HFFc6 (cell line): ENCODE measurements at places on chromosomes 7 and 10. TPM values are rescaled to one million over a fixed set of nuclear protein-coding genes. Genes with fewer than 3 reads are reported as not detected.
A peak's percentile ranks its signal among the peaks of the same experiment; 100 is the strongest.

The CLEC2L gene
- not detected in 3 replicates for total RNA-seq

The LGI1 gene
- not detected in 2 replicates for total RNA-seq

The CSGALNACT2 gene
- 18.1 to 19.2 TPM (median 18.5 TPM) in 3 replicates for total RNA-seq

The NEUROD6 gene
- not detected in 2 replicates for total RNA-seq

The PPP3CB gene
- 48.6 and 57.0 TPM in 2 replicates for total RNA-seq

The NKX2-3 gene
- total RNA-seq = not detected in 3 replicates

The OR13A1 gene
- not detected in 2 replicates for total RNA-seq

The HKDC1 gene
- total RNA-seq = 0.12 to 0.51 TPM in 2 of 3 replicates, not detected in the other

The CPN1 gene
- not detected in 3 replicates for total RNA-seq

The SRRM3 gene
- total RNA-seq = 0.23 TPM in 1 of 3 replicates, not detected in the others

The DDX56 gene
- 66.0 to 73.8 TPM (median 68.1 TPM) in 3 replicates for total RNA-seq

The NRCAM gene
- 0.11 to 0.46 TPM (median 0.38 TPM) in 3 replicates for total RNA-seq

The EBLN1 gene
- not detected in 2 replicates for total RNA-seq

The NPVF gene
- total RNA-seq = not detected in 3 replicates

The SFTPD gene
- total RNA-seq = not detected in 3 replicates

The PLAU gene
- 13.9 and 23.5 TPM in 2 replicates for total RNA-seq

The KCNMA1 gene
- 91.0 to 191 TPM (median 155 TPM) in 3 replicates for total RNA-seq

The ZNF736 gene
- total RNA-seq = 6.0 to 7.7 TPM (median 7.3 TPM) in 3 replicates

The CRPPA gene
- 2.1 to 2.6 TPM (median 2.6 TPM) in 3 replicates for total RNA-seq

The RBM33 gene
- total RNA-seq = 33.6 to 38.5 TPM (median 37.3 TPM) in 3 replicates

The VWDE gene
- not detected in 3 replicates for total RNA-seq

The FASTK gene
- total RNA-seq = 97.0 to 103 TPM (median 101 TPM) in 3 replicates

DNA sequence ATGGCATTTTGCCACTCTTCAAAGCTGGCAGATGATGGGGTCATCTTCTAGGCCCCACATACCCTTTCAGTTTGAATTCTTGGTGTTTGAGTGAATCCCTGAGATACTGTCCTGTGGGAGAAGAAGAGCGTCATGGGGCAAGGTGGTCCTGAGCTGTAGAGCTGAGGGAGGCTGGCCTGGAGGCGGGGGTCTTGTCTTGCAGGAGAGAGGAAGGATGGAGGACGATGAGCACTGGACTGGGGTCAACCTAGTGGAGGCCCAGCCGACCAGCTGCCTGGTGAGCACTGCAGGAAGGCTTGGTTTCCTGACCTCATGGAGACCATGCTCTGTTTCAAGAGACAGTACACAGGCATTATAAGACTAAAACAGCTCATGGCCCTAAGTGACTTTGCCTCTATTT, 114.6 kb downstream of the TACC2 start:
- no peak for DNase-seq

GRCh38 chr7:134931487-134931886, 54.8 kb upstream of the AGBL3 start:
- no peak for DNase-seq

GRCh38 chr10:9834434-9834833, 1183.2 kb upstream of the CELF2 start:
- no peak for DNase-seq

GRCh38 chr10:6504296-6504695, 75.8 kb downstream of the PRKCQ start:
- no peak for DNase-seq

- DNase-seq = no peak
Observed at GRCh38 chr10:33214174-33214573, 120.3 kb downstream of the NRP1 start.

GRCh38 chr7:42097752-42098151, 139.3 kb downstream of the GLI3 start:
- DNase-seq = peak; percentile 89

- no peak for DNase-seq
Observed at GRCh38 chr7:127911968-127912511, 119.2 kb downstream of the LRRC4 start.

- DNase-seq = no peak
Observed at GRCh38 chr7:38052786-38053185, 125.3 kb upstream of the STARD3NL start.

DNA sequence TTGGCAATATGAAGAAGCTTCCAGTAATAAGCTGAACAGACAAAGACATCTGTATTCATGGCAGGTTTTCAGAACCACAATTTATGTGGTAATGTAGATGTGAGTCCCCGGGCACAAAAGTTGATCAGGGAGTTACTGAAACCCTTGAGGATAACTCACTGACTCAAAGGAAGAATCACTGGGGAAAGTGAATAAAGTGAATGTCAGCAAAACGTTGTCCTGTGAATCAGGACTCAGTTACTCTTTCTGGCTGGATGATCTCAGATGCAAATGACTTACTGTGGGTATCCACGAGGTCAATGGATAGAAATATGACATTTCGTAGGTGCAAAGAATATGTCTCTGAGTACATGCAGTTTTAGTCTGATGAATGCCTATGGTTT, 172.8 kb upstream of the CTBP2 start:
- no peak for DNase-seq

GRCh38 chr10:24153537-24153936, 55.4 kb upstream of the KIAA1217 start:
- no peak for DNase-seq

DNA sequence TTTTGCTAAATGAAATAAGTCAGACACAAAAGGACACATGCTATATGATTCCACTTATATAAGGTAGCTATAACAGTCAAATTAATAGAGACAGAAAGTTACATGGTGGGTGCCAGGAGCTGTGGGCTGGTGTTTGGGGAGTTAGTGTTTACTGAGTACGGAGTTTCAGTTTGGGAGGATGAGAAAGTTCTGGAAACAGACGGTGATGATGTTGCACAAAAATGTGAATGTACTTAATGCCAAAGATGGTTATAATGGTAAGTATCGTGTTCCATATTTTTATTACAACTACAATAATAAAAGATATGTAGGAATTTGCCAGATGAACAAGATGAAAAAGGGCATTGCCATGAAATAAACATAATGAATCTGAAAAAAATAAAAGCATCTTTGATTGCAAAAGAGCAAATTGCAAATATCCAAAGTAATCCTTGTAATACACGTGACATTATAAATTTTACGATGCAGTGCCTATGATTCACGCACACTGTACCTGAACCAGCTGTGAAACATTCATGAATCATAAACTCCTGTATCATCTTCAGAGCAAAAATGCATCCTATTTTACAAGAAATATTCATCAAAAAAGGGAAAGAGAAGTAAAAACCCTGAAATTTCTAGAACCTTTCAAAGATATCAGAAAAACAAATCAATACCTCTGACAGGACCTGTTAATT, 676.7 kb downstream of the PCDH15 start:
- DNase-seq = no peak

- DNase-seq = no peak
Observed at GRCh38 chr7:118312051-118312450, 87.5 kb downstream of the ANKRD7 start.

- peak; percentile 79 for DNase-seq
Observed at GRCh38 chr7:18505870-18506460, 10.4 kb downstream of the HDAC9 start.

- no peak for DNase-seq
Observed at GRCh38 chr7:128067983-128068382, 36.7 kb upstream of the LRRC4 start.

DNA sequence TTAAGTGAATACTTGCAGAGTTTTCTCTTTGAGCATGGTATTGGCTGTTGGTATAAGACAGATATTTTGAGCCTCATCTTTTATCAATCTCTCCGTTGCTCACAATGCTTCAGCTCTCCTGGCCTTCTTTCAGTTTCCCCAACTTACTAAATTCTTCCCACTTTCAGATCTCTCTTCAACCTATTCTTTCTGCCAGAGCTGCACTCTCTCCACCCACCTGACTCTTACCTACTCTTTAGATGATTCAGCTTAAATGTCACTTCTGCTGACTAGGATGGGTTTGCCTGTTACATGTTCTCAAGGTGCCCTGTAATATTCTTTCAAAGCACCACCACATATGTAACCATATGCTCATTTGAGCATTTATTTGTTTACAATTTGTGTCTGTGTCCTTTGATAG, 1.6 kb downstream of the EXOSC1 start:
- no peak for DNase-seq

- DNase-seq = no peak
Observed at GRCh38 chr7:134311807-134312206, 4.9 kb downstream of the SLC35B4 start.

GRCh38 chr10:122120008-122120744, 131.2 kb downstream of the TACC2 start:
- no peak for DNase-seq

DNA sequence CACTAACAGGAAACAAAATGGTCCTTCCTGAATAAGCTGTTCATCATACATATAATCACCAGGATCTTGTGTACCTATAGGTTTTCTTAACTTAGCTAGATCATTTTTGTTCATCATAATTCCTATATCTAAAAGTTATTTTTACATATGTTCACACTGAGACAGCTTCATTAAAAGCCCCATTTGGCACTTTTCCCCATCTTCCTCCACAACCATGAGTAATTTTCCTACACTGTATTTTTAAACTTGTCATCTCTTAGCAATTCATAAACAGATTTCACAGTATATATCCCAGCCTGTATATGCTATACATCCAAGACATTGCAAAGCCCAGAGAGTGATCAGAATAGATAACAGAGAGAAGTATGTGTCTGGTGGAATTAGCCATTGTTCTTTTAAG, 28.3 kb downstream of the ZNF365 start:
- no peak for DNase-seq

GRCh38 chr10:110667620-110668343, 23.6 kb downstream of the RBM20 start:
- no peak for DNase-seq

DNA sequence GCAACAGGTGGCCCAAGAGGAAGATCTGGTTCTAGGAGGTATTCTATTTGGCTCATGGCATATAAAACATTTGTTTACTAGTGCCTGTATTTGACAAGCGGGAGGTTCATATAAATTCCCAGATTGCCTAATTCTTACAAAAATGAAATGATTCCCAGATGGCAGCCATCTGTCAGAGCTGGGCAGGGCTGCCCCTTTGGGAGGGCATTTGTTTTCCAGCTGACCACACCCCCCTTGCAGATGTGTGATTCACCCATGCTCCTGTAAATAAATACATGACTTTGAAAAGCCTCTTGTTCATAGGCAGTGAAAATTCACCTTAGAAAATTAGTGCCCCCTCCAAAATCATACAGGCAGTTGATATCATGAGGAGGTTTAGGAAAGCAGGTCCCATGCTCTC, 8.6 kb downstream of the VWC2 start:
- DNase-seq = no peak

GRCh38 chr10:112581921-112582320, 134.9 kb downstream of the VTI1A start:
- no peak for DNase-seq

- DNase-seq = no peak
Observed at GRCh38 chr7:135584362-135585353, 26.9 kb downstream of the NUP205 start.

DNA sequence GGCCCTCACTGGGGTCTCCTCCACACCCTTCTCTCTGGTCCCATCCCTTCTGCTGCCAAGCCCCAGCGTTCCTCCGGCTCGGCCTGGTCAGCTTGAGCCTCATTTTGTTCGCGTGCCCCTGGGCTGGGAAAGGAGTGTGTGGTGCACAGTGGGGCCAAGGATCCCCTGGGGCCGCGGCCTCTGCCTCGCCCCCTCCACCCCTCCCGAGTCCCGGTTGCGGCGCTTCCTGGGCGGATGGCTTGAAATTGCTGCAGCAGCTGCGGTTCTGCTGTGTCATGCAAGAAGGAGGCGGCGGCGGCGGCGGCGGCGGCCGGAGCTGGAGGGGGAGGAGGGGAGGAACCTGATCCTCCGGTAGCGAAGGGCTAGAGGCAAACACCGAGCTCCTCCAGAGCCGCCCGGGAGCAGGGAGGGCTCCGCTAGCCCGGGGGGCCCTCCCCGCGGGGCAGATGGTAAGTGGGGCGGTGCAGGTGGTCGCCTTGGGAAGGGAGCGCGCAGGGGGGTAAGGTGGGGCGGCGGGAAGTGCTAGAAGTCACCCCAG, 217.8 kb upstream of the MKLN1 start:
- DNase-seq = peak; percentile 69

DNA sequence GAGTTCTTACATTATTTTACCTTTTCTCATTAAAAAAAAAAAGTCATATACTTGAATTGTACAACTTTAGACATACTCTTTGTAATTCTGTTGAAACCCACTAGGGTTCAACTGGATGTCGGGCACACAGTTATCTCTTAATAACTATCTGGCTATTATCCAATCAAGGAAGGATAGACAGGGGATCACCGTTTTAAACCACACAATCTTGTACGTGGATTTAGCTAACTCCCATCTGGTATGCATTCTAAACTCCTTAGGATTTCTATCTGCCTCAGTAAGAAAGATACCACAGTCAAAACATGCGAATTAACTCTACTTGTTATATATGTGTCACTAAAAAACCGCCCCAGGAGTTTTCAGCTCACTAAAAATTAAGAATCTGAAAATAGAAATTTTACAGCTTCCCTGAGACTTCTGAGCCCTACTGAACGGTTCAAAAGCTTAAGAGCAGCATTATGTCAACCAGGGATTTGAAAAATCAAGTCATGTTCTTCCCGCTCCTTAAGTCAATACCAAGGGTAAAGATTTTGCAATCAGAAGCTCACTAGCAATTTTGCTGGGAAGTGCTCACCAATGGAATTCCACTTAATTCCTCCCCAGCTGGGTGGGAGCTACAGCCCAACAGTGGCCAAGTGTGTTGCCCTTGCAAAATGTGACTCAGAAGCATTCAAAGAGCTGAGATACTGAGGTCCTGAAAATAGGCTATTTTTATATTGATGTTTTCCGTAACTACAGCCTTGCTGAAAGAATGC, 267.0 kb downstream of the FRMD4A start:
- peak; percentile 75 for DNase-seq

GRCh38 chr7:121739465-121739864, 133.5 kb upstream of the PTPRZ1 start:
- no peak for DNase-seq

- DNase-seq = no peak
Observed at GRCh38 chr10:59892697-59893096, 13.7 kb downstream of the CCDC6 start.

- no peak for DNase-seq
Observed at GRCh38 chr10:62959553-62959952, 143.4 kb upstream of the EGR2 start.
